ENCODE measurements at places on chromosomes 2 and 18. TPM values are rescaled to one million over a fixed set of nuclear protein-coding genes. Genes with fewer than 3 reads are reported as not detected.

GRCh38 chr18:53603276-53603675 lies 621.2 kb downstream of the MBD2 start:
- DNase-seq = no peak

Gene FOXD4L1
- not detected for total RNA-seq

Gene LYG2
- not detected for total RNA-seq

Gene EPHA4
- 17.7 TPM for total RNA-seq

GRCh38 chr18:72878143-72878542 lies 10.4 kb upstream of the NETO1 start:
- no peak for DNase-seq

DNA sequence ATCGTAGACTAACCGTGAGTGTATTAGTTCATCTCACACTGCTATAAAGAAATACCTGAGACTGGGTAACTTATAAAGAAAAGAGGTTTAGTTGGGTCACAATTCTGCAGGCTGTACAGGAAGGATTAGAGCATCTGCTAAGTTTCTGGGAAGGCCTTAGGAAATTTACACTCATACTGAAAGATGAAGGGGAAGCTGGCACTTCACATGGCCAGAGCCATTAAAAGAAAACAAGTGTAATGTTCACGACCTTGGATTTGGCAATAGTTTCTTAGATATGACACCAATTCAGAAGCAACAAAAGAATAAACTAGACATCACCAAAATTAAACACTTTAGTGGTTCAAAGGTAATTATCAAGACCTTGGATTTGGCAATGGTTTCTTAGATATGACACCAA lies 23.8 kb downstream of the ABCB11 start:
- DNase-seq = no peak

Gene STPG4
- total RNA-seq = 0.89 TPM
